ENCODE measurements at places on chromosomes 12 and 14.

GRCh38 chr14:75049136-75049535 lies 2.1 kb downstream of the MLH3 start:
- no peak for DNase-seq

GRCh38 chr12:121467638-121468498 lies 68.0 kb downstream of the RNF34 start:
- DNase-seq: no peak

GRCh38 chr12:43208627-43209026 lies 343.4 kb downstream of the ADAMTS20 start:
- no peak for DNase-seq

DNA sequence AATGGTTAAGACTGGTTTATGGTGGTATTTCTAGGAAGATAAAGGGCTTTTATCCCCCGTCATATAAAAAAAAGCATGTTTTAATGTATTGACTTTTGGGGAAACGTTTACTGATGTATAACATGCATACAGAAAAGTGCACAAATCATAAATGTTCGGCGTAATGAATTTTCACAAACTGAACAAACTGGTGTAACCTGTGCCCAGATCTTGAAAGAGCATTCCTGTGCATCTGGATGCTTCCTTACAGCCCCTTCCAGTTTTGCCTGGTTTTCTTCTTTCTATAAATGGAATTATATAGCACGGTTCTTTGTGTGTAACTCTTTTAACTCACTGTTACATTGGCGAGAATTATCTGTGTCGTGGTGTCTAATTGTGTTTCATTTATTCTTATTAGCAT lies 693.8 kb upstream of the TBX3 start:
- DNase-seq: no peak

DNA sequence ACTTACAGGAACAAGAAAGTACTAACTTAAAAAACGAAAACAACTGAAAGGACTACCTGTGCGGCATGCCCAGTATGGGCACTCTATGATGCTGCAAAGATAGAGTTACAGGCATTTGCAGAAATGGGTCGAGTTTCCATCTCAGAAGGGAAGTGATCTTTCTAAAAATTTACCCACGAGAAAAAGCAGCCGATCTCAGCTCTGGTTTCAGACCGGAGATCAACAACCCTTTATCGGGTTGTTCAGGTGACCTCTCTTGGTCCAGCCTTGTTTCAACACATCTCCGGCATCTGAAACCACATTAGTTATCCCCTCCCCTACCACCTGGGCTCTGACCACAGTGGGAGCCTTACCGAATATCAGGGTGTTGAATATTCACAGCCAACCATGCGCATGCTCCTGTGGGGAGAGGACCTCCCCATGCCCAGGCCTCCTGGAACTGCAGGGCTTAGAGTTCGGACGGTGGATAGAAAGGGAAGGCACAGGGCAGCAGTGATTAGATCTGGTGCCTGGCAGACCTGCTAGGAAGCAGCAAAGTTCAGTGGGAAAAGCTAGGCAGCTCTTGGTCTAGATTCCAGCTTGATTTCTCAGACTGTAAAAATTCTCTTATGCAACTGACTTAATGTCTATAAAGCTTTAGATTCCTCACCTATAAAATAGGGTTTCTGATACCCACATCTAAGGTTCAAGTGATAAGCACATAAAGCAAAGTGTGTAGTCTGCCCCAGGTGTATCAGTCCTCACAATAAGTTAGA lies 906.0 kb downstream of the VRK1 start:
- DNase-seq: peak; percentile 47

- peak; percentile 31 for DNase-seq
These were observed 24.9 kb downstream of the SLC6A12 start for GRCh38 chr12:188910-189621.

DNA sequence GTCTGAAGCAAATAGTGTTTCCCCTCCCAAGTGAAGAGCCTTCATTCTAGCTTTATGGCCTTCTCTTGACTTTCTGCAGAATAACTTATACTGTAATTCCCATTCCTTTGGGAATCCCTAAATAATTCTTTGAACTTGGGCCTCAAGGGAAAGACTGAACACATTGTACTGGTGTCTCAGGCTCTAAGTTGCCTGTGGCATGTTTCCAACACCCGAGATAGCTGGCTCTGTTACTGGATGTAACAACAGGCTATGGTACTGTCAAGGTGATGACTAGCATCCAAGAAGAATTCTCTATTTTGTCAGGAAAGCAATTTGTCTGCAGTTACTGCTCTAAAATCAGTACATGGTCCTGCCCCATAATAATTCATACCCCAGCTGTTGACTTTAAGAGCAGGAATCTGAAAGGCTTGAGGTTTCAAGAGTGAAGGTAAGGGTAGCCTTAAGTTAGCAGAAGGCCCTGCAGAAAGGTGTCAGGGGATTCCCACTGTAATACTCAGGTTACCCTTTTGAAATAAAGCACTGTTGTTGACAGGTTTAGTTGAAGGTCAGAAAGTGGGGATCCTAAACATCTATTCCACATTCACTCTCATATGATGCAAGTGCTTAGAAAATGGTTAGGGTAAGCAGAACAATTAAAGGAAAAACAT lies 5.2 kb downstream of the GPX2 start:
- no peak for DNase-seq

GRCh38 chr14:34971381-34971780 lies 11.4 kb upstream of the SRP54 start:
- no peak for DNase-seq

- peak; percentile 99 for DNase-seq
These were observed at the start of the genes CSAD and ZNF740 for GRCh38 chr12:53180220-53180930. Gene CSAD, minus strand, starts transcription at chr12:53180925. Its CDS starts 7,455 bp downstream, at chr12:53173470. Gene ZNF740, plus strand, starts transcription at chr12:53180722. Its CDS starts 1,262 bp downstream, at chr12:53181984.

DNA sequence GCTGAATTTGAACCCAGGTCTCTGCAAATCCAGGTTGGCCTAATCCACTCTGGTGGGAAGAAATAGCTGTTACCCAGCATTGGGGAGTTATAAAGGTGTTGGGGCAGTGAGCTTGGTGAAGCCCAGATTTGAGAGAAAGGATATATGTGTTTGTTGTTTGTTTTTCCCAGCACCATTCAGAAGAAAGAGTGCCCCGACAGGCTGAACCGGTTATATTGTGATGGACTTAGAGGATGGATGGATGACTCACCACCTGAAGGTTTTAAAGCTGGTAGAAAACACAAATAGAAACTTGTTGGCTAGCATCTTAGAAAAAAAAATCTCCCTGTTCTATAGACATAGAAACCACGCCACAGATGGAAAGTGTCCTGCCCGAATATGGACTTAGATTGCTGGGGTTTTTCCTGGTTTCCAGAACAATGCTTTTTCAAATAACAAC lies 404.6 kb downstream of the MED13L start:
- no peak for DNase-seq

DNA sequence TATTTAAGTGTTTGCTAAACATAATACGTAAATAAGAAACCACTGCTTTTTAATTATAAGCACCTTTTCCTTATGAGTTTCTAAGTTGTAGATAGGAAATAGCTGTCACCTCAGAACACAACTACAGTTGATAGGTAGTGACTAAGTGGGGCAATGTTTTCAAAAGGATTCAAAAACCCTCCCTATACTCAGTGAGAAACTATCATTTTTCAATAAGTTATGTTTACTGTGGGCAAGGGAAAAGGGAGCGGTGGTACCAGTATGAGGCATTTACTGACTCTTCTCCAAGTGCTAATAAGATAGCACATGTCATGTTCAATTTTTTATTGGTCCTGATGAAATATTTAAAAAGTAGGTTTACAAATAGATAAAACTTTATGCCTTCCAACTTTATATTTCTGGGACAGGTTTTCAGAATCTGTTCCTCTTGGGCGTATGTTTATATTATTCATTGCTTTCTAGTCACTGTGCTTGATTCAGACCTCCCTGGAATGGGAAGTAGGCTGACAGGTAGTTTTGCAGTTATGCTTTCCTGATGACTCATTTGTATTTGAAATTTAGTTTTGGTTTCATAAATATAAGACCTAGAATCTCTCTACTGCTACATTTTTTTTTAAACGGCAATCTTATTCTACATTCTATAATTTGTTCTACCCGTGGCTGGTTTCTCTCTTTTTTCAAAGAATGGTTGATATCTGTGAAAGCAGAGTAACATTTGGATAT lies 153.1 kb downstream of the TMEM117 start:
- peak; percentile 19 for DNase-seq

- no peak for DNase-seq
These were observed 179.9 kb upstream of the PELI2 start for GRCh38 chr14:55938249-55938791.

DNA sequence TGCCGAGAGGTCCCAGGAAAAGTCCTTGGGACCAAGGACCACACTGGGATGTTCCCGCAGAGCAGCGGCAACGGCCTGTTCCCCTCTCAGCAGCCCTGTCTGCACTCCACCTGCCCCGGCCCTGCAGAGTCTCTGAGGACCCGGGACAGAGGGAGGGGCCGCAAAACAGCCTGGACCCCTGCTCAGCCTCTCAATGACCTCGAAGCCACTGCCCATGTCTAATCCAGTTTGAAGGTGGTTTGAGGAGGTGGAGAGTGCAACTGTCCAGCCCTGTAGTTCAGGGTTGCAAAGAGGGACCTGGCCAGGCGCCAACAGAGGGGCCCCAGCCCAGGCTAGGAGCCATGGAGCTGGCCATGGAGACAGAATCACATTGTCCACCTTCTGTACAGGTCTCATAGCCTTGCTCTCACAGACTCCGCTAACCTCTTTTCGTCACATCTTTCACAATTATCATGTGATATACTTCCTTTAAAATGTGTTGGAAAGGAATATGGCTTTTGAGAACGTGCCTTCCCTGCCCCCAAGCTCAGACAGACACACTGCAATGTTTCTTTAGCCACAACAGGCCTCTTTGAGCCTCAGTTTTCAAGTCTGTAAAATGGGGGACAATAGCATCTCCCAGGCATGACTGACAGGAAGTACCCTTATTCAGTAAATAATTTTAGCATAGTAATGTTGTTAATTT lies 49.3 kb downstream of the ACTN1 start:
- no peak for DNase-seq

DNA sequence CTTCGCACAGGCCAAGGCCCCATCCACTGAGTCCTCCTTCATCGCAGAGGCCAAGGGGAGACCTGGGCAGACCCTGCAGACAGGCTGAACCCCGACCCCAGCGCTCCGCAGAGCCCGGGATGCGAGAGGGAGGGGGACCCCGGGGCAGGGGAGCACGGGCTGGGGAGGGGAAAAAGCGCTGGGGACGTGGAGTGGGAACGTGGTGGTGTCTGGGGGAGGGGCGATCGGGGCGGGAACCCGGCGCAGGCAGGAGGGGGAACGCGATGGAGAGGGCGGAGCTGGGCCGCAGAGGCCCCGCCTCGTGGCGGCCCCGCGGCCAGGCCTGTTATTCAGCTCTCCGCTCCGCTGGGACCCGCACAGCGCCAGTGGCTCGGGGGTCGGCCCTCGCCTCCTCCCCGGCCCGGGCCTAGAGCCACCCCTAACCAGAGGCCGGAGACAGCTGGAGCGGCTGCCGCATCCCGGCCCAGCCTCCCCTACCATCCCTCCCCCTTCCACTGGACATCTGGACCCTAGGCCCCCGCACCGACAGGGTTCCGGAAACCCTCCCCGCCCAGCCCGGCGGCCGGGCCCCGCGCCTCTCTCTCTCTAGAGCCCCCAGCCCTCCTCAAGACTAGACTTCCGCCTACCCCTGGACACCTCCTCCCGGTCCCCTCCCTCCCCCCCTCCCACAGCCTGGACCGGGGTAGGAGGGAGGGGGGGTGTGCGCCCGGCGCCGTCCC lies at the start of gene ARHGEF25:
Gene ARHGEF25, plus strand, starts transcription at position 328 of the 719 bp plus-strand sequence. CDS start 460 bp downstream, outside the sequence.
- no peak for DNase-seq

GRCh38 chr12:122841544-122842321 lies 6.5 kb downstream of the HIP1R start:
- no peak for DNase-seq

DNA sequence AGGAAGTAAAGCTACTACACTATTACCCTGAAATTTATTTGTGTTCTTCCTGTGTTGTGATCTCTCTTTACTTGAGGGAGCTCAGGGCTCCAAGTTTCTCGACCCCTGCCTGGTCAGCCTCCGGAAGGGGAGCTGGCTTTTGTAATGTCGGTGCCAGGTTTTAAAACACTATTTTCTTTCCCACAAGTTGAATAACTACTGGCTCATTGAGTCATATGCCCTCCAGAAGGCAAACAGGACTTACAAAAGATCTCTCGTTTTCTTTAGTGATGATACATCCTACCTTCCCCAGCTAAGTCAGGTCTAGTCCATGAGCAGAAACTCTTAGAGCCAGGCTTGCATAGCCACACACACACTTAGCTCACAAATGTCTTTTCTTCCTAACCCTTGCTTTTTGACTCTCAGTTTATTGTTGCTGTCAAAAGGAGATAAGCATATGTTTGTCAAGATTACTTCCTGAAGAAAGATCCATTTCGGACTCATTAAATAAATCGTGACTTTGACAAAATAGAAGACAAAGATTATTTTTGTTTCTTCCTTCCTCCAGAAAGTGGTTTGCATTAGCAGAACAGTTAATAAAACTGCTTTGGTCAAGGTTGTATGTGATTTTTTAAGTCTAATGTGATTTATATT lies 209.8 kb upstream of the FLRT2 start:
- DNase-seq: no peak

- no peak for DNase-seq
These were observed 88.3 kb downstream of the NPAS3 start for GRCh38 chr14:33026850-33027430.

- peak; percentile 4 for DNase-seq
These were observed 150.3 kb downstream of the LRRK2 start for GRCh38 chr12:40375076-40375475.

- DNase-seq: peak; percentile 34
These were observed 2.7 kb downstream of the RAP1B start for GRCh38 chr12:68613209-68613904.

DNA sequence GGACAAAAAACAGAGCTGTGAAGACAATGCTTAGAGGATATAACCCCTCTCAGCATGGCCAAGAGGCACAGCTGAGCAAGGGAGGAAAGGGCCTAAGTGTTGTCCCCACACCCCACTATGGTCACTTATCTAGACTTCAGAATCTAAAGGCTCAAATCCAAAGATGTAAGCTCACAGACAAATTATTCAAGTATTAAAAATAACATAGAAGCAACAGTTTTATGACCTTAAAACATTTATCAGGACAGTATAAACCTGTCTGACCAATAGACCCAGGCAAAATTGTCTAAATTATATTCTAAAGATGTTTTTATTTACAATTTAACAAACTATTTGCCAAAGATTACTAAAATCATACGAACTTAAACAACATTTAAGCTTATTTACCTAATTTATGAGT lies 28.1 kb upstream of the PRICKLE1 start:
- no peak for DNase-seq

DNA sequence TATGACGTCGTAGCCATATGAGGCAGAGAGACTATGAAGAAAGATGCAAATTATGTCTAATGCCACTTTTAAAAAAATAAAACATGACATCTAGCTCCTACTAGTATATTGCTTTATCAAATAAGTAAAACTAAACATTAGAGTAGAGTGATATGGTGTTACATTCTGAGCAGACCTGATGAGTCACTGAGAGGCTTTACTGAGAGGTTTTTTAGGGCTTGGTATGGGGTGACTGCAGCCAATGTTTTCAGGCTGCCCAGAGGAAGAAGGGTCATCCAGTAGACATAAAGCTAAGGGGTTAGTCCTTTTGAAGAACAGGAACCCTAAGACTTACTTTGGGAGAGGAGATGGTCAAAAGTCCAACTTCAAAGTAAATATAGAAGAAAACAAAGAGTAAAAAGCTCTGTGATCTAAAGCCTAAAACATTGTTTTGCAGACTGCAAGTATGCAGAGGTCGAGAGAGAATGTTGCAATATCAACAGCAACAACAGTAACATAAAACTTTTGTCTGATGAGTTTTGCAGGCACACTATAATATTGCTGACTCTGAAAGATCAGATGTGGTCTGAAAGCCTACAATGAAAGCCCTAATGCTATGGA lies 774.7 kb downstream of the TMTC2 start:
- no peak for DNase-seq

- no peak for DNase-seq
These were observed 272.4 kb upstream of the RTL1 start for GRCh38 chr14:101175731-101176534.
